ENCODE measurements at places on chromosomes 13 and 19. TPM values are rescaled to one million over a fixed set of nuclear protein-coding genes. Genes with fewer than 3 reads are reported as not detected.

- no peak for DNase-seq
Measured at GRCh38 chr19:430701-431100, 21.8 kb upstream of the C2CD4C start.

- DNase-seq: no peak
Measured at GRCh38 chr19:39416152-39417120, 4.0 kb downstream of the PLEKHG2 start.

DNA sequence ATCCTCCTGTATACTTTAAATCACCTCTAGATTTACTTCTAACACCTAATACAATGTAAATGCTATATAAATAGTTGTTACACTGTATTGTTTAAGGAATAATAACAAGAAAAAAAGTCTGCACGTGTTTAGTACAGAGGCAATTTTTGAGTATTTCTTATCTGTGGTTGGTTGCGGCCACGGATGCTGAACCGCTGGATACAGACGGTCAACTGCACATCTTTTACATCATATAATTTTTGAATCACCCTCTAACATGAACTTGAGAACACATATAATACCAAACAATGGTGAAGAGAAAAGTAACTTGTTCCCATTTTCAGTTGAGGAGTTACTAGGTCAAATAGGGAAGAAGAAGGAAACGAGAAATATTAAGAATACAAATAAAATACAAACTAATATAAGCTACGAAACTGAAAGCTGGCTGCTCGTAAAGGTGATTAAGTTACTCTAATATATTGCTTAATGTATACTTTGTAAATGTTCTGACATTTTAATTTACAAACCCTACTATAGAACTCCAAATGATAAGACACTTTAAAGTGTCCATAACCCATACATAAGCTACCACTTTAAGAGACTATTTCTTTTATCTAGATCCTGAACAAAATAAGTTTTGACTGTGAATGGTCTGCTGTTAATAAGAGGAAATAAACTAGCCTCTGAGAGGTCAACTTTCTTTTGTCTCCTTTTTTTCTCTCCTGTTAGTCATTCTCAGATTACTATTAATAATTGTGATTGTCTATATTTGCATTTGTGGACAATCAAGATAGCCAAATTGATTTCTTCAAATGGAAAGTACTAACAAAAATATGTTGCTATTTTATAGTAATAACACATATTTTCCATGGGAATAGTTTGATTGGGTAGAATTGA lies 457.4 kb downstream of the DIAPH3 start:
- no peak for DNase-seq

DNA sequence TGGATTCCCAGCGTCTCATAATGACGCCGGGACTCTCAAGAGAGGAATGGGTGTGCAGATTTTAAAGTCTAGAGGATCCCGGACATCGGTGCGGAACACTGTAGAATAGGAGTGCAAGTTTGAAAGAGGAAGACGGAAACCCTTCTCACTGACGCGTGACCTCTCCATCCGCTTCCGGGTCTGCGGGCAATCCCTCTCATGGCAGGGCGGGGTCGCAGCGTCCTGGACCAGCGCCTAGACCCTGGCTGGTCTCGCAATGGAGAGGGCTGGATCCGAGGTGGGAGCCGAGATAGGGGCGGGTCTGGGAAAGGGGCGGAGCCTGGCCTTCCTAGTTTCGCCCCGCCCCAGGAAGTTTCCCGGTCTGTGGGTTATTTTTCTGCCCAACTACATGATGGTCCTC lies 4.6 kb upstream of the ZNF845 start:
- DNase-seq: peak; percentile 61

COX7A1 gene
- total RNA-seq: 66.7 TPM

DNA sequence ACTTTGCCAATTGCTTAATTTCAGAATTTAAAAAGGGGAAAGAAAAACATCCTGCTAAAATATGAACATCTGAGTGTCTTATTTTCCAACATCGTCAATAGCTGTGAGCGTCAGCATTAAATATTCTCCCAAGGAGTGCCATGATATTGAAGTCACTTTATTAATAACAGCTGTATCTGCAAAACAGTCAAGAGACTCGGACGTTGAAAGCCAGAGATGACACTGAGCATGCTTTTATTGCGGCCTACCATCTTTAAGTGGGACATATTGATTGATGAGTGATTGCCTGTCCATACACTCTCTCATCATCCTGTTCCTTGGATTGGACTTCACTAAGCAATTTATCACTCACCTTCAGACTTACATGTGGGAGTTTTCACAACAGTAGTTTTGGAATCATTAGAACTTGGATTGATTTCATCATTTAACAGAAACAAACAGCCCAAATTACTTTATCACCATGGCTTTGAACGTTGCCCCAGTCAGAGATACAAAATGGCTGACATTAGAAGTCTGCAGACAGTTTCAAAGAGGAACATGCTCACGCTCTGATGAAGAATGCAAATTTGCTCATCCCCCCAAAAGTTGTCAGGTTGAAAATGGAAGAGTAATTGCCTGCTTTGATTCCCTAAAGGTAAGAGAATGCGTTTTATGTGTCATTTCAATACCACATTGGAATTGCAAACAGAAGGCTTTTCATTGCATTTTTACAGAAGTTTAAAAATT lies 53.8 kb downstream of the MBNL2 start:
- DNase-seq: no peak

DNA sequence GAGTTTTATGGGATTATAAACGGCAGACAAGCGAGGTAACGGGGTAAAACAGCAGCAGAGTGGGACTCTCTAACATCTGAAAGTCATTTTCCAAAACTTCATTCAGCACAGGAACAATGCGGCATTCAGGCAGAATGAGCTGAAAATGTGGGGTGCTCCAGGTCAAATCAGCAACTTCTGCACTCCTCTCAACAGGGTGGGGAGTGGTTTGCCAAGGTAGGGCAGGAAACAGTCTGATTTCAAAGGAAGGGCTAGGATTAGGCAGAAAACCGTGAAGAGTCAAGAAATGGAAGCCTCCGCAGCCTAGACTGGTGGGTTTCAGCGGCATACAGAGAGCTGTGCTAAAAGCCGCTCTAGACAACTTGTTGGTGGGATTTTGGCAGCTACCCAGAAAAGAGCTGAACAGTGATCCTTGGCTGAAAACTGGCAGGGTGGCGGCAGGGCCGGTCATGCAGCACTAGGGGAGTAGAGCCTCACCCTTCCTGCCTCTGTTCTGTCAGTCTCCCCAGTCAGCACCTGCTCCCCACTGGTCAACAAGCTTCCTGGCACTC lies 154.2 kb upstream of the KLF12 start:
- DNase-seq: peak; percentile 56

- DNase-seq: peak; percentile 32
Measured at GRCh38 chr13:113903912-113904311, 40.0 kb upstream of the GAS6 start.

GRCh38 chr13:41213919-41214318 lies 19.6 kb upstream of the KBTBD7 start:
- no peak for DNase-seq

GRCh38 chr19:32631381-32631780 lies 43.6 kb downstream of the ANKRD27 start:
- DNase-seq: no peak

GRCh38 chr13:24223341-24224231 lies 63.1 kb downstream of the SPATA13 start:
- DNase-seq: no peak

DNA sequence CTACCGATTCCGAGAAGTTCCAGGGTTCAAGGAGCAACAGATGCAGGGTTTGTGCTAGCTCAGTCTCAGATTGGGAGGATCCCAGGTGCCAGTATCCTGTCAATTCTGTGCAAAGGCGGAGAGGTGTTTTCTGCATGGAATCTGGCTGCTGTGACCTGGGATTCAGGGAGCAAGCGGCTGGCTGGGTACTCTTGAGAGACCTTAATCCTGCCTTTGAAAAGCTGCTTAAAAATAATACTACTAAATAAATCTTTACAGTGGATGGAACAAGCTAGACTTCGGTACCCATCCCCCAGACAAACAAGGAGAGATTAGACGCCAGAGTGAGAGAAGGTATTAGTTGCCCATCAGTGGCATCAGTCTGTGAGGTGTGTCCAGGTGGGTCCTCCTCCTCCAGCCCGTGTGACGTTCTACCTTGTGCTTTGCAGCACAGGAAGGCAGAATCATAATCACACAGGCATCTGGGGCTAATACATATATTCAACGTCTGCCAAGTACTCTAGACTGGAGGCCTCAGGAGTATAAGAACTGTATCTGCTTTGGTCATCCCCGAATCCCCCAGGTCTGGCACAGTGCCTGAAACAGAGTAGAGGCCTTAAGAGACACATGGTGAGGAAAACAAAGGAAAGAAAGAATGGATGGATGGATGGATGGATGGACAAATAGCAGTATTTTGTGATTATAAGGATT lies 230.6 kb downstream of the ZNF536 start:
- no peak for DNase-seq

GRCh38 chr13:40352380-40352778 lies 314.1 kb downstream of the FOXO1 start:
- no peak for DNase-seq

DNA sequence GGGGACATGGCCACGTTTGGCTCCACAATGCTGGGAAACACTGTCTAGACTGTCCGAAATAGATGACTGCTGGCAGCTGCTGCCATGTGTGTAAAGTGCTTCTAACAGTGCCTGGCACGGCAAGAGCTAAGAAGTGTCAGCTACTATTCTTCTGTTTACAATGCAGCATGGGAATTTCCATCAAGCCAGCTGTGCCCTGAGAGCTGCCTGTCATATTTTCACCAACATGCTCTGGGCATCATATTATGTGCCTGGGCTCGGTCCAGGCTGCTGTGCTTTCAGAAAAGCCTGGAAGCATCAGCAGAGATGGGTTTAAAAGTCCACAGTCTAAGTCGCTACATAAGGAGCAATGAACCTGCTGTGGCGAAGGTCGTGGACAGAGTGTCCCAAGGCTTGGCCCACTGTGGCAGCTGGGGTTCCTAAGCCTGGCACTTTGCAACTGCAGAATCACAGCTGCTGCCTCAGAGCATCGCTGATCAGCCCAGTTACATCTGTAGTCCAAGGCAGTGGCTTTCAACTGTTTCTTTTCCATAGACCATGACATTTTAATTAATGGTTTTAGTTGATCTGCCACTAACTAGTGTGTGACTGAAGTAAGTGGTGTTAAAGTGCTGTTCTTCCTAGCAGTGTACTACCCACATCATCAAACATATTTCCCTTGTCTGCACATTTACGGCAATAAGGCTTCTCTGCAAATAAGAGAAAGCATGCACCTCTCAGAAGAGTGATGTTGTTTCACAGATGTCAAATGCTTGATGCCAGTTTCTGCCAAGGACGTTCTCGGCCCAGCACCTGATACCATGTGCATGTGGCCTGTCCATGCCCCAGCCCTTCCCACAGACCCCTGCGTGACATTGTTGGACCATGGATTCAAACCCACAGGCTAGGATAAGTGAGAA lies 95.7 kb upstream of the C1QTNF9B start:
- no peak for DNase-seq

DNA sequence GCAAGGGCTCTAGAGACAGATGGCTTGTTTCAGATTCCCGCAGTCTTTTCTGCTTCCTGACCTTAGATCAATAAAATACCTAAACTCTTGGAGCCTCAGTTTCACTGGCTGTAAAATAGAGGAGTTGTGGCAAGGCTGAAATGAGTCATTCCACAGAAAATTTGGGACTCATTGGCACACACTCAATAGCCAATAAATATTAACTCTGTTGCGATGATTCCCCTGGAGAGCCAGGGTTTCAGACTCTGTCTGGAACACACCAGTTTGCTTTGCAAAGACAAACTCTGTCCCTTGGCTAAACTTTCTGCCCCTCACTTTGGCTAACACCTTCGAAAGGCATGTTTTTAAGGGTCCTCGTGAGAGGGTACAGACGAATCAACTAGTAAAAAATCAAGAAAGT lies 18.1 kb upstream of the UBE2L5 start:
- no peak for DNase-seq

KLK12 gene
- total RNA-seq: not detected

DNA sequence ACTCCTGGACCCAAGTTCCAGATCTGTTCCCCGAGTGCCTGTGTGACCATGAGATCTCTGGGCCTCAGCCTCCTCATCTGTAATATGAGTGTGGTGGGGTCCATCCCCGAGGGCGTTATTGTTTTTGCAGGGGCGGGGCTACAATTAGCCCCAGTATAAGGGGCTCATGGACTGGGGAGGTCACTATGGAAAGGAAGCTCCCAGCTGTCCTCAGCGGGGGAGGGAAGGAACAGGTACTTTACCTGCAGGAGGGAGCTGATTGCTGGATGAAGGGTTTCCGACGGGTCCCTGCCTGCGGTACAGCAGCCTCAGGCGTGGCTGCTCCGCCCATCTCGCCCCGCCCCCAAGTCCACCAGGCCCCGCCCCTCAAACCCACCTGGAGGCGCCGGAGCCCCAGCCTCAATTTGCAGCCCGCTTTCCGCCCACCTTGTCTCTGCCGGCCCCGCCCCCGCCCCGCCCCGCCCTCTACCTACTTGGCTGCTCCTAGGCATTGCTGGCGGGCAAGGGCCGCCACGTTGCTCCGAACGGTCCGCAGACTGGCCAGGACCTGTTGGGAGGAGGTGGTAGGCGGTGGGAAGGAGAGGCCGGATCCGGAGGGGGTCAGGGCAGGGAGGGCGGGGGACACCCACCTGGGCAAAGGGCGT lies 5.5 kb downstream of the PDE4C start:
- no peak for DNase-seq

SMAD9 gene
- 13.8 TPM for total RNA-seq

LRRC4B gene
- 4.7 TPM for total RNA-seq

DNA sequence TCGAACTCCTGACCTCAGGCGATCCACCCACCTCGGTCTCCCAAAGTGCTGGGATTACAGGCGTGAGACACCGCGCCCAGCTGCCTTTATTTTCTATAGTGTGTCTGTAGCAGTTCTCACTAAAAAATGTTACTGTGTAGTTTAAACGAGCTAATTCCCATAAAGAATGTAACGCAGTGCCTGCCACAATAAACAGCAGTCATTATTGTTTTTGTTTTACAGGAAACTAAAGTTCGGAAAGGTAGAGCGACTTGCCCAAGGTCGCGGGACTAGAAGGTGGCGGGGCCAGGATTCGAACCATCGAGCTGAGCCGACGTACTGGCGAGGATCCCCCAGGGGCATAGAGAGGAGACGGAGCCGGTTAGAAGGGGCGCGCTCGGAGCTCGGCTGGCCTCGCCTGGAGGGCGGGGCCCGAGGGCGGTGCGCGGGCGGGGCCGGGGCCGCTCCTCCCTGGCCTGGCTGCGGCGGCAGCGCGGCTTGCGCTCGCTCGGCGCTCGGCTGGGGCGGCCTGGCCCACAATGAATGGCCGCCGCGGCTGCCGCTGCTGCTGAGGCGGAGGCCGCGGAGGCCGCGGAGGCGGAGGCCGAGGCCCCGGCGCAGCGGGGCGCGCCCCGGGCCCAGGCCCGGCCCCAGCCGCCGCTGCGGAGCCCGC lies at the start of gene NACC1:
Gene NACC1, plus strand, starts transcription at position 493 of the 652 bp plus-strand sequence. CDS start 16,944 bp downstream, outside the sequence.
- DNase-seq: peak; percentile 89

- DNase-seq: no peak
Measured at GRCh38 chr19:7982651-7983099, 22.8 kb downstream of the ELAVL1 start.

- no peak for DNase-seq
Measured at GRCh38 chr13:64428196-64428595, 2801.9 kb downstream of the PCDH9 start.

GRCh38 chr13:36921631-36922301 lies 1.7 kb upstream of the SMAD9 start:
- no peak for DNase-seq
